Stimulated activated CD8-positive, alpha-beta memory T cell treated with anti-CD3 and anti-CD28 coated beads, Interleukin-7, amount 100 ng/mL, for 1 hour (primary cell): ENCODE measurements at places on chromosomes 4 and X.

GRCh38 chrX:101682723-101683122 lies 23.1 kb upstream of the ARMCX2 start:
- no peak for DNase-seq

- no peak for DNase-seq
Observed at GRCh38 chrX:136353526-136354093, 52.8 kb downstream of the ADGRG4 start.

DNA sequence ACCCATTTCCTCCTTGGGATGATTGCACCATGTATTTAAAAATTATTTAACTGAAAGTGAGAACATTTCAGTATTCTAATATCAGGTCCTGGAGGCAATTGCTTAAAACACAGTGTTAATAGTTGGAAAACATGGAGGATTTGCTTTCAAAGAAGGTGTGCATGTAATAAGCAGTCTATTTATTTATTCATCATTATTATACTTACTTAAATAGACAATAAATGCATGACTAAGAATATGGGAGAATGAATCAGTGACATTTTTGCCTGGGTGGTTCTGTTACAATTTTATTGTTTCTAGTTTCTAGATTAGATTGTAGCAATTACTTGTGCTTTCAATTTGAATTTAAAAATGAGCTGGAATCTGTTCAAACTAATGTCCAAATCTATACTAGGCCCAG lies 145.5 kb downstream of the AREG start:
- no peak for DNase-seq

GRCh38 chr4:114599231-114599902 lies 760 bp downstream of the UGT8 start:
- no peak for DNase-seq

- DNase-seq, result no peak
Observed at GRCh38 chr4:36841583-36842326, 402.8 kb upstream of the NWD2 start.

GRCh38 chr4:154610582-154610981 lies 1.9 kb downstream of the FGG start:
- DNase-seq, result no peak

- no peak for DNase-seq
Observed at GRCh38 chrX:63758011-63758410, 27.0 kb downstream of the ARHGEF9 start.

- DNase-seq, result no peak
Observed at GRCh38 chrX:37883196-37883595, 35.8 kb upstream of the DYNLT3 start.

- no peak for DNase-seq
Observed at GRCh38 chr4:24003926-24004325, 114.1 kb upstream of the PPARGC1A start.

DNA sequence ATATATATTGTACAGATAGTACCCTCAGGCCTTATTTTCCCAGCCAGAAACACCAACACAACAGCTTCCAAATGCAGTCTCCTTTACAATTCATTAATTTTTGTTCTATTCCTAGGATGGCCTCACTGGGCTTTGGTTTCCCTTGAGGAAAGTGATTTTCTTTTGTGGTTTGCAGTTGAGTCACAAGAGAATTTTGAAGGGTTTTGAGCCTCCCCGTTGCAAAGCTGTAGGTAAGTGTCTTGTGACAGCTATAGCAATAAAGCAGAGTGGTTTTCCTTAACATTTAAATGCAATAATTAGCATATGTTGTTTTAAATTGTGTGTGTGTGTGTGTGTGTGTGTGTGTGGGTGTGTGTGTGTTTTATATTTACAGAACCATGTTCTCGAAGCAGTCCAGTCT lies 54.1 kb upstream of the WDR17 start:
- no peak for DNase-seq

- DNase-seq, result no peak
Observed at GRCh38 chr4:21709031-21709430, 239.5 kb downstream of the KCNIP4 start.

- no peak for DNase-seq
Observed at GRCh38 chr4:82810176-82810575, 11.6 kb upstream of the SCD5 start.

DNA sequence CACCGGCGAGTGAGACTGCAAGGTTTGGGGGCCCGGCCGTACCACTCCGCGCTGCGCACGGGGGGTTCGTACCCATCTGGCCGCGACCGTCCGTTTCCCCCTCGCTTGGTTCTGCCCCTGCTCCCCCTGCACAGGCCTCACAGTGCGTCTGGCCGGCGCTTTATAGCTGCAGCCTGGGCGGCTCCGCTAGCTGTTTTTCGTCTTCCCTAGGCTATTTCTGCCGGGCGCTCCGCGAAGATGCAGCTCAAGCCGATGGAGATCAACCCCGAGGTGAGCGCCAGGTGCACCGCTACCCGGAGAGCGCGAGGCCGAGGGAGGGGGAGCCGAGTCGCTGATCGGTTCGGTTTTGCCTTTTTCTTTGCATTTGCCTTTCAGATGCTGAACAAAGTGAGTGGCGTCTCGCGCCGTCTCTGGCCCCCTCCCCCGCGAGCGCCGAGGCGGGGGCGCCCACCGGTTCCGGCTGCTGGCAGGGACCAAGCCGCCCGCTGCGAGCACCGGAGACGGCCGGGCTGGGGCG lies at the start of gene UCHL1:
UCHL1 (plus strand) TSS at position 189 of the 517 bp plus-strand sequence; CDS start at position 238, 49 bp downstream.
- no peak for DNase-seq

DNA sequence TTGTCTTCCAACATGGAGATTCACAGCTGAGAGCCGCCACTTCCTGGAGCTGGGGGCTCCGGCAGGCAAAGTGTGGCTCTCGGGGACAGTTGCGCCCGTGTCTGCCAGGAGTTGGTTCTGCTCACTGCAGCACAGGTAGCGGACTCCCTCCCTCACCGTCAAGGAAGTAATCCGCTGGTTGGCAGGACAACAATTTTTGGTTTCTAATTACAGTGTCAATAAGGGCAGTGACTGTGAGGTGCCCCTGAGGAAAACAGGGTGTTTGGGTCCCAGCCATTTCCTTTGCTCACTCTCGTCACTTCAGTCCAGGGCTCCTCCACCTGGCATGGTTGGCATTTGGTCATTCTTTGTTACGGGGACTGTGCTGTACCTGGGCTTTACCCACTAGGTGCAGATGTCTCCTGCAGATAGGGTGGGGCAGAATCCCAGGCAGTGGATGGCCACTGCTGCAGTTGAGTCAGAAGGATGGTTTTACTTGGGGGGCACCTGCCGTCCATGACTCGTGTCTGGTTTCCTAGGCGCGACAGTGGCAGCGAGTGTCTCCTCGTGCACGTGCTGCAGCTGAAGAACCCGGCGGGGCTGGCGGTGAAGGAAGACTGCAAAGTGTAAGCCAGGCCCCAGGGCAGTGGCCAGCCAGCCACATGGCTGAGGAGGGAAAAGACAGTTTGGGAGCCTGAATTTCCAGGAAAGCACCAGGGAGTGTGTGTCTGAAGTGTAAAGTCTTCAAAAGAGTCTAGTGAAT lies 32.1 kb upstream of the CLCN4 start:
- no peak for DNase-seq

GRCh38 chr4:139144911-139145551 lies 32.0 kb downstream of the ELF2 start:
- no peak for DNase-seq

DNA sequence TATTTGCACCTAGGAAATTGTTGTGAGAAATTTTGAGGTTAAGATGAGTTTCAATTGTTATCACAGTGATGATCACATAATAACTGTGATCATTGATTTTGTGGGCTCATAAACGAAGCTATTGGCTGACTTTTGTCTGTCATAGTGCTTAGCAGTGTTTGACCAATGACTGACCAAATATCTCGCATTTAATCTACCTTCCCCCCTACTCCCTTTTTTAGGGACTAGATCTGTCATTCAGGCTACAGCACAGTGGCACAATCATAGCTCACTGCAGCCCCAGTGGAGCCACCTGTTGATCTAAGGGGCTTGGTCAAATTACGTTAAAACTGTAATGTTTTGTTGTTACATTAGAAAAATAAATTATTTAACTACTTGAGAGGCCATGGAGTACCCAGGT lies 1.5 kb downstream of the FUNDC2 start:
- DNase-seq, result no peak

GRCh38 chr4:4416981-4417380 lies 30.1 kb downstream of the NSG1 start:
- DNase-seq, result no peak

DNA sequence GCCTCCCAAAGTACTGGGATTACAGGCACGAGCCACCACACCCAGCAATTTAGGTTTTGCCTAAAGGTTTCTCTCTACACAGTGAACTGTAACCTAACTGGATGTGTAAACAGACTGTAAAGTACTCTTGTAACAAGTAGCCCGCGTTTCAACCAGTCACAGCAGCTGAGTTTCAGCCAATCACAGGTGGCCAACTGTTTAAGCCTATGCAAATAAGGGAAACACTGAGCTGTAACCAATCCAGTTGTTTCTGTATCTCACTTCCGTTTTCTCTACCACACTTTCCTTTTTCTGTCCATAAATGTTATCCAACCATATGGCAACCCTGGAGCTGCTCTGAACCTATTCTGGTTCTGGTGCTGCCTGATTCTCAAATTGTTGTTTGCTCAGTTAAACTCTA lies 59.9 kb downstream of the DIPK2B start:
- no peak for DNase-seq

- no peak for DNase-seq
Observed at GRCh38 chr4:151287409-151287808, 10.4 kb downstream of the PRSS48 start.

DNA sequence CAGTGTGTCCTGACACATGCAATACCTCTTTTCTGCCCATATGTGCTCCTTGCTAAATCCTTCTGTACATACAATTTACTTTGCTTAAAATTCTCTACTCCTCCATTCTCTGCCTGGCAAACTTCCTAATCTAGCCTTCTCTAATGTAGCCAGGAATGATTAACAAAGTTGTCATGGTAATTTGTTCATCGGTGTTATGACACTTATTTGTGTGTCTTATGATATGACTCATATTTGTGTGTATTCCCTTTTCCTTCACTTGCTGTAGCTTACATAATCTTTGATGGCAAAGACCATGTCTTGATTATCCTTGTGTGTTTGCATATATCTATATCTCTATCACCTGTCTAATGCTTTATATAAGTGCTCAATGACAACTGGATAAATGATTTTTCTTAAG lies 133.3 kb downstream of the COL25A1 start:
- no peak for DNase-seq

DNA sequence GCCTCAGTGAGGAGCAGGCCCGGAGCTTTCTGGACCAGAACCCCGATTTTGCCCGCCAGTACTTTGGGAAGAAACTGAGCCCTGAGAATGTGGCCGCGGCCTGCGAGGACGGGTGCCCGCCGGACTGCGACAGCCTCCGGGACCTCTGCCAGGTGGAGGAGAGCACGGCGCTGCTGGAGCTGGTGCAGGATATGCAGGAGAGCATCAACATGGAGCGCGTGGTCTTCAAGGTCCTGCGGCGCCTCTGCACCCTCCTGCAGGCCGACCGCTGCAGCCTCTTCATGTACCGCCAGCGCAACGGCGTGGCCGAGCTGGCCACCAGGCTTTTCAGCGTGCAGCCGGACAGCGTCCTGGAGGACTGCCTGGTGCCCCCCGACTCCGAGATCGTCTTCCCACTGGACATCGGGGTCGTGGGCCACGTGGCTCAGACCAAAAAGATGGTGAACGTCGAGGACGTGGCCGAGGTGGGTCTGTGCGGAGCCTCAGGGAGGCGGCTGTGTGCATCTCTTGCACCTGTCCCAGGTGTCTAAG lies 323 bp downstream of the PDE6B start:
- no peak for DNase-seq

DNA sequence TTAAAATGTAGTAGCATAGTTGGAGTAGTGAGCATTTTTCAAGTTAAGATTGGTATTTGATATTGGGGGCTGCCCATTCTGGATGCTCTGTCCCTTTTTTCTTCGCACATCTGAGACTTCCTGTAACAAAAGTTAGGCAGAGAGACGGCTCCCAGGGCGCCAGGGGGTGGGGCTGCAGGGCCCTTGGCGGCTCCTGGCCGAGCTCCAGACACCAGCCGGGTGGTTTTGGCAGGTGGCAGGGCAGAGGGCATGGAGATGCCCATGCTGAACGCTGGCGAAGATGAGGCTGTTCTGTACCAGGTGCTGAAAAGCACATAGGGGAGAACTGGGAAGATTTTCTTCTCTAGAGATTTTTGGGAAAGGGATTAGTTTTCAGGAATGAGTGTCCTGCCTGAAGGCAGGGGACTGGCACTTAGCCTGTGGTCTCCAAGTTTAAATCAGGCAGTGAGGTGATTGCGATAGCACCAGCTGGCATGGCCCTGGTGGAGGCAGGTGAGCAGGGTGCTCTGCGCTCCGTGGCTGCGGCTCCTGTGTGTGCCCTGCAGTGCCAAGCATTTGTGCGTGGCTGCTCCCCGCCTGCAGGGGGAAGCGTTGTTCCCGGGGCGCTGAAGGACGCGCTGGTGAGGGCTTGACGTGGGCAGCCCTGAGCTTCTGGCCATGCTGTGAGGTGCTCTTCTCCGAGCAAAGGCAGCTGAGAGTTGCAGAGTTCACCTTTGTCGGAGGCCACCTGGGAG lies 23.6 kb upstream of the HGFAC start:
- no peak for DNase-seq

DNA sequence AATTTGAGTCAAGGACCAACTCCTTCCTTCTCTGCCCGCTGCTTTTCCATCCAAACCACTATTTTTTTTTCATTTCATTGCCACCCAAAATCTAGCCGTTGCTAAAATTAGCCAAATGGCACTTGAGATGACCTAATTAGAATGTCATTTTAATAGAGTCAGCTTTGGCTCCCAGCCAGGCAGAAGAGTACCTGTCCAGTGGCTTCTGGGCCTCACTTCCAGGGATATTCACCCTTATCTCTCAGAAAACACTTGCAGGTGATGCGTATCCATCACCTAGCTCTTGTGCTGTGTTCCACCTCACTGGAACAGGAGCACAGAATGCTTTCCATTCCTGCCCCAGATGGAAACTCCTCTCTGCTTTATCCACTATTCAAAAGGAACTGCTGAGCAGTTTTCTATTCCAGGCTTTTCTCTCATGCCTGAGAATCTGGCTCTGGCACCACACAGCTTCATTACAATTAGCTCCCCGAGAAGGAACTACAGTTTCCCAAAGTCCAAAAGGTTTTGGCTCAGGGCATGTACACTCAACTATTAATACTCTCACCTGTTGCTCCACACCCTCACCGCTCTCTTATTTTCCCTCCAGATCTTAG lies 18.5 kb downstream of the MAGEA9B start:
- DNase-seq, result no peak

- no peak for DNase-seq
Observed at GRCh38 chrX:3374108-3374800, 27.8 kb upstream of the MXRA5 start.

DNA sequence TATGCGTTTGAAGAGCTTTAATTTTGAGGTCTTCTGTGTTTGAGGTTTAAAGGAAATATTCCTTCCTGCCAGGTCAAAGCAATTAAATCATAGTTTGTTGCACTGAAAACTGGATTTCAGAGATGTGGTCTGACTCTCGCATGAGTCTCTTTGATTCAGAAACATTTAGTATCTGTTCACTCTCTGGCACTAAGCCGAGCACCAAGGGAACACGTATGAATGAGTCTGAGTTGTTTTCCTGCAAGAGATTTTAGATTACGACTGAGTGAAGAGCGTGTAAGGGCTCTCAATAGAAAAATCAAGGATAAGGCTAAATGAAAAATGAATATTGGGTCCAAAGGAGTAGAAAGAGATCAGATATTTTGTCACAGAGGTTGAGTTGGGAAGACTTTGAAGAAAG lies 875.4 kb upstream of the PRKX start:
- DNase-seq, result no peak
